ENCODE measurements at places on chromosomes 16 and 17.

DNA sequence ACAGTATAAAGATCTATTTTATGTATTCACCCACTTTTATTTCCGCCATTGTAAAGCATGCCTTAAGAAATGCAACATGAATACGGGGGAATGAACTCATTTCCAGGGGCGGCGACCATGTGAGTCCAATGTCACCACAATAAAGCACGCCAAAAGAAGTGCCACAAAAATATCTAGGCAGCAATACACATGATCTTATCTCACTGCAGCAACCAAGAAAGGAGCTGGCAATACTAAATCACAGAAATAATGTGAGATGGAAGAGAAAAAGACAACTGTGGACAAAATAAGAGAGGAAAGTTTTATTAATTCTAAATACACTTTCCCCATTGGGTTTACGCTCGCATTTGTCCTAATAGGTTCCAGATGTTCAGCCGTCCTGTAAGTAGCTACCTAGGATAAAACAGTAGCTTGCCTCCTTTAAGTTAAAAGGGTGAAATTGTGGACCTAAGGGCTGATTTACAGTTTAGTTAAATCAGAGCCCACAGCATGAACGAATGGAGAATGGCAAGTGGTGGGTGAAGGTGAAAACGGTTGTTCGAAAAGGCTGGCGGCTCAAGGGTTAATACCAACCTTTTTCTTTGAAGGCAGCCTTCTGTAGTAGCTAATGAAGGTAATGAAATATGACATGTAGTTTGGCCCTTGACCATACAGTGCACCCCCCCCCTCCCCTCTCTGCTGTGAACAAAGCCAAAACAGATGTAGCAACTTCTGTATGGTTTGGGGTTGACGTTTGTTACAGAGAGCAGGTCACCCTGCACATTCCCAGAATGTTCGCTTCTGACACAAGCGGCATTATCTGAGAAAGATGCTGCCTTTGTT lies 504.2 kb upstream of the PSMD7 start:
- DNase-seq, result no peak

- DNase-seq, result no peak
Measured at GRCh38 chr16:82748026-82748425, 121.3 kb downstream of the CDH13 start.

DNA sequence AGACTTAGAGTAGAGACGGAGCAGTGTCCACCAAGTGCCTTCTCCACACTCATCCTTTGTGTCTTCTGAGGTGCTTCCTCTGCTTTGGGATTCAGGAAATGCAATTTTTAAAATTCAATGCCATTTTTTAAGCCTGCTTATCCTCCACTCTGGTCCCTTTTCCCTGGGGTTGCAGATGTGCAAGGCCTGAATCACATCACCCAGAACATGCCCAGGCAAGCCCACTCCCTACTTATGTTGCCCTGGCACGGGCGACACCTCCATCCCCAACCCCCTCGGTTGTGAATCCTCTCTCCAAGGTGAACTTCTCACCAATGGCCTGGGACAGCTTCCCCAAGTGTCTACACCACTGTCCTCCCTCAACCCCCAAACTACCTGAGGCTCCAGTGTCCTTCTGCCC lies 116.2 kb downstream of the C17orf67 start:
- no peak for DNase-seq

DNA sequence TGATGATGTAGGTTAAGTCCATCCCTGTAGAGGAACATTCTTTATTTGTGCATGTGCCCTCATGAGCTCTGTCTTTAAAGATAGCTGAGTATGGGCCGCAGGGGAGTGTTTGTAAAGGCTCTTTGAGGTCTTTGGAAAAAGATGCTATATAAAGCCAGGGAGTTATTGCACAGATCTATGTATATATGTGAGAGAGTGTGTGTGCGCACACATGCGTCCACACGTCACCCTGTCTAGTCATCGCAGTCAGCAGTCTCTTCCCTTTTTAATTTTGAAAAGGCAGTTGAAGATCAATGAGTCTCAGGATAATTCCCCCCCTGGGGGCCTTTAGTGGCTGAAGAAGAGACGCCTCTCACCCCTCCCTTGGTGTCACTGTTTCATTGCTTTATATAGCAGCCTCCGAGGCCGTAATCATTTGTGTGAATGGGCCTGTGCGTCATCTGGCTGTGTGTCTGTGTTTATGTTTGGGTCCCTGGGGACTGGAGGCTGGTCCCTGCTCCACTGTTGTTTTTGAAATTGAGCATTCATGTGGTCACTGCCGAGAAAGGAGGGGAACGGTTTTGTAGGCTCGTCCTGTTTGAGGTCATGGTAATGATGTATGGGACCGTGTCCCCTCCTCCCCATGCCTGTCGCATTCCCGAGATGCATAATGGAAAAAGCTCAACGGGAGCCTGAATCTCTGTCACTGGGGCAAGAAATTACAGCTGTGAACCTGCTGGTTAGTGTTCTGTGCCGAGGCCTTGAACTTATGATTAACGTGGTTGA lies 143.9 kb downstream of the SNX29 start:
- no peak for DNase-seq

GRCh38 chr16:46882940-46883307 lies 1.2 kb upstream of the GPT2 start:
- DNase-seq, result no peak

- no peak for DNase-seq
Measured at GRCh38 chr17:6927290-6928126, 68.3 kb upstream of the ALOX12 start.

DNA sequence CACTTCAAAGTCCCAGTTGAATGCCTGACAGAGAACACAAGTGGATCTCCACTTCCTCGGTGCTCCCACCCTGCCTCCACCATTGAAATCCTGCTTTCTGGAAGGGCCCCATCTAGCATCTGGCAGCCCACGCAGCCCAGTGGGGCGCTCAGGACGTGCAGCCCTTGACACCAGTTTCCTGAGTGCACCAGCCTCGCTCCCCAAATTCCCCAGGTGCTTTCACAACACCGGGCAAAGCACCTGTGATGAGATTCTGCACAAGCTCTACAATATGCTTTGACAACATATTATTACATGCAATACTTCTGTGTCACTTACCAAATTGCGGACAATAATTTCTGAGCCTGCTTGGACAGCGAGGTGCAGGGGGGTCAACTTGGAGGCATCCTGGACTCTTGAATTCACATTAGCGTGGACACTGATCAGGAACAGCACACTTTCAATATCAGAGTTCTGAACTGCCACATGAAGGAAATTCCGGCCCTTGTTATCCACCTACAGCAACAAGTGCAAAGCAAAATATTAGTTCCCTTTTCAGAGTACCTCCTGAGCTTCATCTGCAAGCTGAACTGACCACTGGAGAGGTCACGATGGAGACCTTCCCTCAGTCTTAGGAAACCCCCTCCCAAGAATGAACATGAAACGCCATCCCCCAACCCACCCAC lies 33.9 kb downstream of the CYB5D2 start:
- DNase-seq, result no peak

- DNase-seq, result no peak
Measured at GRCh38 chr17:28610376-28610775, 3.6 kb downstream of the RSKR start.

GRCh38 chr17:35448899-35449227 lies 297 bp upstream of the SLFN13 start:
- no peak for DNase-seq

DNA sequence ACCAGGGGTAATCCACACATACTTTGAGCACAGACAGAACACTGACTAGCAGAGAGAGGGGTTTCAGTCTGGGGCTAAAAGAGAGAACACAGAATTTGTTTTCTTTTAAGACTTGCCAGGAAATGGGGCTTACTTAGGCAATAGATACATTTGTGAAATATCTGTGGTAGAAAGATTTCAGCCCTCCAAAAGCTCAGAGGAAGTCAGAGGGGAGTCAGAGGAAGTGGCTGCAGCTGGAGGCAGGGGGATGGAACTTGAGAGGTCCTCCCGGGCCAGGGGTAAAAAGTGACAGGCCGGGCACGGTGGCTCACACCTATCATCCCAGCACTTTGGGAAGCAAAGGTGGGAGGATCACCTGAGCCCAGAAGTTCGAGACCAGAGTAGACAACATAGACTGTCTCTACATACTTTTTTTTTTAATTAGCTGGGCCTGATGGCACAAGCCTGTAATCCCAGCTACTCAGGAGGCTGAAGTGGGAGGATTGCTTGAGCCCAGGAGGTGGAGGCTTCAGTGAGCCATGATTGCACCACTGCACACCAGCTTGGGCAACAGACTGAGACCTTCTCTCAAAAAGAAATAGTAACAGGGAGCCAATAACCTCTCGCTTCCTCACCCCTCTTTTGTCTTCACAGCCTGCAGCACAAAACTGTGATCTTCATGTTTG lies 49.9 kb downstream of the NLRC5 start:
- DNase-seq, result no peak

- no peak for DNase-seq
Measured at GRCh38 chr17:46109603-46110189, 83.5 kb downstream of the KANSL1 start.

Measured in SHP77 (cell line).